ENCODE measurements at places on chromosomes 7 and 10.

- DNase-seq = no peak
Observed at GRCh38 chr7:26305869-26306665, 14.4 kb downstream of the SNX10 start.

DNA sequence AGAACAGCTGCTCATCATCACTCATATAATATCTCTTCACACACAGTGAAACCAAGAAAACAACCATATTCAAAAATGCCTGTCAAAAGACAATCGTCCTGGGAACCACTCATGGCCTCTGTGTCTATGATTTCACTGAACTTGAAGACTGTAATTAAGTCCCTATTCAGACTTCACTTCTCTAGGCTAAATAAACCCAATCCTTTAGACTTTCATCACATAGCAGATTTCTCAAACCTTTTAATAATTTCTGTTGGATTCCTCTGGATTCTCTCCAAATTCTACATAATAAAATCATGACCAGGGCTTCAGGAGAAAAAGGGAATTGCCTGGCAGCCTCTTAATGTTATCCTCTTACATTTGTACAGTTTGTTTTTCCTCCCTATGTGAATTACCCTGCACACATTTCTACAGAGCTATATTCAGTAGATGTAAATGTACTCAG is 201.1 kb downstream of the LRRN3 start:
- no peak for DNase-seq

DNA sequence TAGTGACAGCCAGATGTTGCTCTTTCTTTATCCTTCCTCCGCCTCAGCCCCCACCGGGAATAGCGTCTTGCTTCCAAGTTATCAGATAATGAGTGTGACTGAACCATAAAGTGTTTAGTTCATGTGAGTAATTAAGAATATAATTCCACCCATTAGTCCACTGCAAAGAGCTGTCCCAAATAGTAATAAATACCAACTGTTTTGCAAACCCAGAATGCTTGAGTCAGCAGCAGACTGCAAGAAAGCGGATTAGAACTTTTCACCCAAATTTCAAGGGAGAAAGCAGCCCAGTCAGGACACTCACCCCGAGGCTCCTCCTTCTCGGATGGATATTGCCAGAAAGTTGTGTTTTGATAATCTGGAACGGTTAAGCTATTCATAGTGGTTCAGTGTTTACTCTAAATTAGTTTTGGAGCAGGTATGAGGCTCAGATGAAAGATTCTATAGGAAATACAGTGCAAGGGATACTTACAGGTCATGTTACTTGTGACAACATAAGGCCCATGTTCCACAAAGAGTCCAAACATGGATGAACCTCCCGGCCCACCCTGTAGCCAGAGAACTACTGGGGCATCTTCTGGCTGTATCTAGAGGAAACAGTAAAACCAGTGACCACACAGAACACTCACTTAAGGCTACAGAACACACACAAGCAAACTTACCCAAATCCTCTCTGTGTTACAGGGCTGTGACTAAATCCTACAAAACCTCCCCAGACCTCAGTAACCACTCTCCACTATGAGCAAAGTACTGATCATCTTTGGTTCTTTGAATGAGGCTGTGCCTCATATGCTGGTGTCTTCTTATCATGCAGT is 50.5 kb downstream of the CPVL start:
- no peak for DNase-seq

- DNase-seq = no peak
Observed at GRCh38 chr7:45979275-45980180, 58.5 kb upstream of the IGFBP3 start.

GRCh38 chr10:129110780-129111179 is 356.3 kb upstream of the MGMT start:
- DNase-seq = no peak

GRCh38 chr7:150744041-150744656 is 6.9 kb downstream of the GIMAP5 start:
- no peak for DNase-seq

DNA sequence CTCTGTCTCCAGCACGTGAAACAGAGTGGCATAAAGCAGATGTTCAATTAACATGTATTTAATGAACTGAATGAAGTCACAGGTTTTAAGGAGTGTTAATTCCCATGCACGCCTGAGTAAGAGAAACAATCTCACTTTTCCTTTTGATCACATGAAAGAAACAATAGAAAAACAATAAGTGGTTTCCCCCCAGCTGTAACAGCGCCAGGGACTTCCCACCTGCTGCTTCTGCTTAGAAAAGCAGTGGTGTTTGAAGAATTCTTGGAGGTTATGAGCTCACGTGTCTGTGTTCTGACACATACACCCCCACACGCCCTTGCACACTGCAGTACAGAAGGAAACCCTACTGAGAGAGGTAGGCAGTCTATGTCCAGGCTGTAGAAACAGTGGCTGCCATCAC is 51.3 kb upstream of the FRMD4A start:
- DNase-seq = no peak

DNA sequence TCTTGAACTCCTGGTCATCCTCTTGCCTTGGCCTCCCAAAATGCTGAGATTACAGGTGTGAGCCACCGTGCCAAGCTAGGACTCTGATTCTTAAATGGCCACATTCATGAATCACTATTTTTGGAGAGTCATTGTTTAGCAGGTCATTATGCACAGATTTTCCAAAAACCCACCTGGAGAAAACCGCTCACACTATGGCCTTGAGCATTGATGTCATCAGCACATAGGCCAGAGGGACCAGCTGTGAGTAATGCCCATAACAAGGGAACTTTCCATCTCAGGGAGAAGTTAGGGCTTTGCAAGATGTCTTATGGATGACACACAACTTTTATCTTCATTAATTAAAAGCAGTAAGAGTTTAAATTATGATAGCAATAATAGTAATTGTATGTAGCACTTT is 86.4 kb upstream of the KIF5B start:
- DNase-seq = no peak

DNA sequence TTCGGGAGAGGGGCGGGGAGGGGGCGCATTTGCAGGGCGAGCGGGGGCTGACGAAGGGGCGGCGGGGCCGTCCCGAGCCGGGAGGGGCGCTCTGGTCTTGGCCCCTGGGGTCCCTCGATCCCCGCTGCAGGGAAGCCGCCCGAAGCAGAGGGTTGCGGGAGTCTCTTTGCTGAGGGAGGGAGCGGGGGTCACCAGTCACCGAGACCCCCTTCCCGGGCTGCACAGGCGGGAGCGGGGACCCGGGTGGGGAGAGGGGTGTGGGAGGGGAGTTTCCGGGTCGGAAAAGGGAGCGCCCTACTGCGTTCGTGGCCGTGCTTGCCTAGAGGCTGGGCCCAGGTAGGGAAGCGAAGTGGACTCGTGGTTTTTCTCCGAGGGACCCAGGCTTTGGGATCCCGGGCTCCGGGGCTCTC is 422 bp downstream of the AP1S1 start:
- DNase-seq = no peak

- DNase-seq = no peak
Observed at GRCh38 chr7:142799437-142799835, 28.7 kb downstream of the PRSS2 start.

GRCh38 chr10:52775132-52775647 is 2.6 kb upstream of the MBL2 start:
- no peak for DNase-seq

GRCh38 chr7:4692055-4692454 is 10.0 kb downstream of the FOXK1 start:
- no peak for DNase-seq

DNA sequence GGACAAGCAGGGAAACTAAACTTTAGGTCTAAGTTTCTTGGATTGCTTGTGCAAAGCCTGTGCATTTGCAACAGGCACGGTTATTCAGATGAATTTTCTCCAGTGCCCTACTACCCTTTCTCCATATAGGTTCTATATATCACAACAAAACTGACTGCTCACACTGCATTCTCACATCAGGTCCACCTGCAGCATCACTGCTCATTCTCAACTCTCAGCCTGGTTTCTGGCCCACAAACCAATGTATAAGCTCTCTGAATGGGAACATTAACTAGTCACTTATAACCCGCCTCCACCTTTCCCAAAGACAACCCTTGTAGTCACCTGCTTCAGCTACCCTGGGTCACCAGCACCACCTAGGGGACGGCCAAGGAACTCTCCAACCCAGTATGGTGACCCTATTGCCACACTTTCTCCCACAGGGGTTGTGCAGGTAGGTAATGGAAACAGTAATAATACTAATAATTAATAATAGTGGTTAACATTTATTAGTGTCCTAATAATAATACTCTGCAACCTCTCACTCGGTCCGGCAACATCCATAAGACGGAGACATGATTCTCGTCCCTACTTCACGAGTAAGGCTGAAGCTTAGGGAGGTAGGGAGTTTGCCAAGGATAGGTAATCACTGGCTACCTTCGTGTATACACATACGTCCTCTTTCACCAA is 97.3 kb downstream of the CLEC2L start:
- peak; percentile 18 for DNase-seq

- DNase-seq = no peak
Observed at GRCh38 chr10:101284101-101284743, 55.0 kb upstream of the LBX1 start.
